ENCODE measurements at places on chromosomes 6 and 20. TPM values are rescaled to one million over a fixed set of nuclear protein-coding genes. Genes with fewer than 3 reads are reported as not detected.

LGSN gene
- not detected for total RNA-seq

GRCh38 chr6:157998707-157999167 lies 17.1 kb downstream of the SYNJ2 start:
- no peak for DNase-seq

- DNase-seq = no peak
Observed at GRCh38 chr6:6005051-6006005, 1.4 kb downstream of the NRN1 start.

TP53TG5 gene
- total RNA-seq = not detected

DNA sequence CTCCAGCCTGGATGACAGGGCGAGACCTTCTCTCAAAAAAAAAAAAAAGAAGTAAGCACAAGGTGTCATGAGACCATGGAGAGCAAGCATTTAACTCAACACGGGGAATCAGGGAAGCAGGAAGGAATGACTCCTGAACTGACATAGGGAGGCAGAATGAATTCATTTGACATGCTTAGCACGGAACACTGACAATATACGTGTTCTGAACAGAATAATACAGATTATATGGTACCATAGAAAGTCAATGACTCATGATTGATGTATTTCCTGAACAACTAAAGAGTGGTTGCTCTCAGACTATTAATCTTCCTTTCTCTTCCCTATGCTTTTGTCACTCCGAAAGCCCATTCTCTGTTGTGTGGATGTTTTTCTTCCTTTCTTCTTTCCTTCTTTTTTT lies 20.7 kb upstream of the ASIP start:
- DNase-seq = no peak

DNA sequence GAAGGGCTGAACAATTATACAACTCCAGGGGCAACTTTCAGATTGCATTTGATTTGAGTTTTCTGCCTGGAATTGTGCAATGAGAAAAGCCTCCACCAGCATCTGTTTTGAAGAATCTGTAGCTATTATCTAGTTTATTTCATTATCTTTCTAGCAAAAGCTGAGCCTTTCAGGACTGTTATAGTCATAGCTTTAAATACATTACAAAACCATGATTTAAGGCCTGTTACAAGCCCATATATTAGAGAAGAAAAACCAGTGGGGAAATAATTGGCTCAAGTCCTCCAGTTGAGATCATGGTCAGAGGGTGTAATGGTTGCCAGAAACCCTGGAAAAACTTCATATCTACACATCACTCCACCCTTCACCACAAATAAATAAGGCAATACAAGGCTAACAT lies 676.2 kb downstream of the HDGFL1 start:
- no peak for DNase-seq

- no peak for DNase-seq
Observed at GRCh38 chr20:8787090-8787489, 281.8 kb upstream of the PLCB4 start.

GRIK2 gene
- total RNA-seq = 2.3 TPM

L3MBTL3 gene
- 7.4 TPM for total RNA-seq

- DNase-seq = no peak
Observed at GRCh38 chr6:21265730-21266044, 327.9 kb upstream of the SOX4 start.

CHMP4B gene
- total RNA-seq = 80.2 TPM

DNA sequence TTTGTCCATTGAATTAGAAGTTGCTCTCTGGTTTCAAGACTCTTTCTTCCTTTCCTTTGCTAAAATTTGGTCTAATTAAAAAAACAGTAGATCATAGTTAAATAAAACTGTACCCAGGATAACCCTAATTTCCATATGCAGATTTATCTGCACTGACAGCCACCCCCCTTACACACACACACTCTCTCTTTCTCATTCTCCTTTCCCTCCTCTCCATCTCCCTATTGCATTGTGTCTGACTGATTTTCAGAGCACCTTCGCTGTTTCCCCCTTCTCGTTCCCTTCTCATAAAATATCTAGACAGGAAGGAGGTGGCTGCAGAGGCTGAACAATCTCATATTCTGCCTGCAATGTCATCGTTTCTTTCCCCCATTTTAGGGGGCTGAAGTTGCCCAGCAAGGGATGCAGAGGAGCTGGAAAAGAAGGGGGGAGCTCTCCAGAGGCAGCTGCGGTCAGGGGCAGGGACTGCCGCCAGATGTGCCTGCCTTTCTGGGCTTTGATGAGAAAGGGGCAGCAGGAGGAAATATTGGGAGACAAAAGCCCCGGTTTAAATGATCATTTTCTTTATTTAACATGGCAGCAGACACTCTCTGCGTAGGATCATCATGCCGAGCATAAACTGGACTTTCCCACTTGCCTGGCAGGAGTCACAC lies 22.5 kb upstream of the MMS22L start:
- no peak for DNase-seq

GPX5 gene
- not detected for total RNA-seq

GRCh38 chr6:34475767-34476328 lies 10.0 kb downstream of the PACSIN1 start:
- no peak for DNase-seq

Data from suprapubic skin (tissue), 4 donors.